ENCODE measurements at places on chromosomes 7 and 10. TPM values are rescaled to one million over a fixed set of nuclear protein-coding genes. Genes with fewer than 3 reads are reported as not detected.

- DNase-seq = no peak
Measured at GRCh38 chr10:74753442-74754211, 72.8 kb upstream of the KAT6B start.

- DNase-seq = no peak
Measured at GRCh38 chr10:31426401-31426800, 107.4 kb downstream of the ZEB1 start.

DNA sequence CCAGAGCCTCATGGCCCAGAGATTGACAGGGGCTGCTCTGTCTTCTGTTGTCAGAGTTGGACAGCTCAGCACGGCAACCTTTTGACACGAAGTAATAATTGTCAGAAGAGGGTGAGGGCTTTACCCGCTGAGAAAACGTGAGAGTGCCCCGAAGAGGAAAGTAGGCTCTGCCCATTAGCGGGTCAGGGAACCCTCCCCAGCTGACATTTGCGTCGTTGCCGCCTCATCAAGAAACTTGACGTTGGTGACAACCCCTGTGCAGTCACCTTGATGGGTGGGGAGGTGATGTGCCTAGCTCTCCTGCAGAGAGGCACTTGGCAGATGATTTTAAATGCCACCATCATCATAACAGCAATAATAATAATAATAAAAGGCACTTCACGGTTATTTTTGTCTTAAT is 202.1 kb downstream of the USP6NL start:
- no peak for DNase-seq

DNA sequence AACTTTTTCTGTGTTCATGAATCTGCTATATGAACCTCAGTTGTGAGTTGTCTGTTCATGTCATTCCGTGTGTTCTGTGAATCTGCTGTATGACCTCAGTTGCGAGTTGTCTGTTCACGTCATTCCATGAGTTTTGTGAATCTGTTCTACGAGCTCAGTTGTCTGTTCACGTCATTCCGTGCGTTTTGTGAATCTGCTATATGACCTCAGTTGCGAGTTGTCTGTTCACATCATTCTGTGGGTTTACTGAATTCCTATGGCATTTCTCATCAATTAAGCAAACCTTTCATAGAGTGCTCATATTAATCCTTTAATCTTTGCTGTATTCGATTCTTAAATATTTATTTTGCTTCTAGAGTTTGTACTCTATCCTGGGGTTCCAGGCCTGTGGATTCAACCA is 150.6 kb downstream of the DIP2C start:
- no peak for DNase-seq

DNA sequence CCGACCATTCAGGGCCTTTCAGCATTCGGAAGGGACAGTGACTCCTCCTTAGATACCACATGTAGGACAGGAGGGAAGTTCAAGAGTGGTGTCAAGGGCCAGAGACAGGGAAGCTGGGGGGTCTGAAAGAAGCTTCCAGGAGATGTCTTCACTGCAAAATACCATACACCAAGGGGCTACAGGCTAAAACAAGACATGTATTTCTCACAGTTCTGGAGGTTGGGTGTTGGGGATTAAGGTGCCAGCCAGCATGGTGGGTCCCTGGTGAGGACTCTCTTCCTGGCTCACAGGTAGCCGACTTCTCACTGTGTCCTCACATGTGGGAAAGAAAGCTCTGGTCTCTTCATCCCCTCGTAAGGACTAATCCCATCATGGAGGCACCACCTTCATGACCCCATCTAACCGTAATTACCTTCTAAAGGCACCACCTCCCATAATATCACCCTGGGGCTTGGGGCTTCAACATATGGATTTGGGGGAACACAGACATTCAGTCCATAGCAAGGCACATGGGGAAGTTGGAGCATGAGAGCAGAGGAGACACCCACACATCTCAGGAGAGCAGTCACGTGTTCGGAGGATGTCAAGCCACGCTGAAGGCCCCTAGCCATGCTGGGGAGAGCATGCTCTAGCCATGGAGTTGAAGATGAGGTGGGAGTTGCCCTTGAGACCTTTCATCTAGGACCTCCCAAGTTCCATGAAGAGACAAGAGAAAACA is 73.9 kb upstream of the GDF10 start:
- DNase-seq = no peak

- no peak for DNase-seq
Measured at GRCh38 chr10:100826031-100826651, 80.8 kb downstream of the PAX2 start.

- DNase-seq = peak; percentile 49
Measured at GRCh38 chr7:119724041-119724792, 548.8 kb upstream of the KCND2 start.

DNA sequence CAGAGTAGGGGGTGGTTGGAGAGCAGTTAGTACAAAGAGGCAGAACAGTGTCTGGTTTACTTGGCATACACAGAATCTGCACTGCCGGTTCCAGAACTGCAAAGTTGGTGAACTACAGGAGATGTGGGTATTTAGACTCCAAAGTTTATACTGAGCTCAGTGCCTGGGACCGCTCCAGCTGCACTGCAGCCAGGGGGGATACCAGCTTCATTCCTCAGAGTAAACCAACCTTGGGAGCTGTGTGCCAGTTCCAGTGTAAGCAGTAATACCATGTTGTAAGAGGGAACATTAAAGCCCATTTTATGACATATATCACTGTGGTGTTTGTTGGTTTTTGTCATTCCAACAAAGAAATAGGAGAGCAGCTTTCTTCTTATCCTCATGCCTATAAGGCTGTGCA is 23.4 kb downstream of the LOXL4 start:
- DNase-seq = no peak

The C10orf67 gene
- 0.36 TPM for total RNA-seq

DNA sequence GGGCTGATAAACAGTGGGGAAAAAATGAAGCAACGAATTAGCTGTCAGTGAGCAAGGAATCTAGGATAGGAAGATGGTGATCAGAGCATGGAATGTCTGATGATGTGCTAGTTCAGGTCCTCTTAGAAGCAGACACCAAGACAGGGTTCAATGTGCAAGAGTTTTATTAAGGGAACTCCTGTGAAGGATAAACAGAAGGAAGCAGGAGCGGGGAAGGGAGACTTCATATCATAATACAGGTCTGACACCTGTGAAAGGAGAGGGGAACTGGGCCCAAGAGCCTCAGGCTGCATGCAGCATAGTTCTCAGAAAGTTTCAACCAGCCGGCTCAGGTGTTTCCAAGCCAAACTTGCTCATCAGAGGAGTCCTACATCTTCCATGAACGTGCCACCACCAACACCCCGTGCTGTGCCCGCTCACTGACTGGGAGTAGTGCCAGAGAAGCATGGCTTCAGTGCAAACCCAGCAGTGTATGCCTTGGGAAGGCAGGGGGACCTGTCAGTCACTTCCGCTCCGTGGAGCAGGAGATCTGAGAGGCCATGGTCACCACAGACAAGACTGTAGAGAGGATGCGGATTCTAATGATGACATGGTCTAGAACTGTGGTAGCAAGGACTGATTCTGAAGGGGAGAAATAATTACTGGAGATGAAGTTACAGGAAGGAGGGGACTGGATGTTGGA is 45.8 kb downstream of the ZNF800 start:
- DNase-seq = no peak

The HILPDA gene
- total RNA-seq = 6.6 TPM

DNA sequence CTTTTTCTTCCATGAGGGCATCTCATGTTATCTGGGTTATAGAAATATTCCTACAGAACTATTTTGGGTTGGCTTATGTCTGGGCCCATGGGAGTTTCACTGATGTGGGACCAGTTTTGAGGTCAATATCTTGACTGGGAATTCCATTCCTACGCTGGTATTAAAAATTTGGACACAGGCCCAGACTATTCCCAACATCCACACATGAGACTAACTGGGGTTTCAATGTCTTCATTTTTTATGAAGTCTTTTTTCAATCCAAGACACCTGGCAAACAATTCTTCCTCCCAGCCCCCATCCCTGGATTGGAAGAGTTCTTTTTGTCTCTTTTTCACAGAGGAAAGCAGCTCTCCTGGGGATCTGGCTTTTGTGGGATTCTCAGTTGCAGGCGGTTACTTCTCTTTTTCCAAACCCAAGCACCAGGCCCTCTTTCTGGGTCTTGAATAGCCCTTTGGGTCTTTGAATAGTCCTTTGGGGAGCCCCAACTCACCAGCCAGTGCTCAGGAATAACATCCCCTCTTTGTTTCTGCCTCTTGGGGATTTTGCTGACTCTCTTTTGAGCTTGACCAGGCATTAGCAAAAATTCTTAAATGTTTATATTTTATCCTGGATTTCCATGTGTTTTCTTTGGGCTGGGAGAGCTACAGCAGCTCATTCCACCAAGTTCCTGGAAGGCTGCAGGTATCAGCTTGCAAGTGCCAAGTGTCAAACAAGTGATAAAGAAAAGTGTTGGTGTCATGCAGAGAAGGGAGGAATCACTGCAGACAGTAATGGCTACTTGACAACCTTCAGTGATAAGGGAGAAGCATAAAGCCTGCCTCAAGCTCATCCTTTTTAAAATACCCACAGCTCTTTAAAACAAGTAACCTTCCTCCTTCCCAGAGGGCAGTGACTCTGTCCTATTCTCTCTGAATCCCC is 234.3 kb downstream of the ADAM12 start:
- DNase-seq = no peak

DNA sequence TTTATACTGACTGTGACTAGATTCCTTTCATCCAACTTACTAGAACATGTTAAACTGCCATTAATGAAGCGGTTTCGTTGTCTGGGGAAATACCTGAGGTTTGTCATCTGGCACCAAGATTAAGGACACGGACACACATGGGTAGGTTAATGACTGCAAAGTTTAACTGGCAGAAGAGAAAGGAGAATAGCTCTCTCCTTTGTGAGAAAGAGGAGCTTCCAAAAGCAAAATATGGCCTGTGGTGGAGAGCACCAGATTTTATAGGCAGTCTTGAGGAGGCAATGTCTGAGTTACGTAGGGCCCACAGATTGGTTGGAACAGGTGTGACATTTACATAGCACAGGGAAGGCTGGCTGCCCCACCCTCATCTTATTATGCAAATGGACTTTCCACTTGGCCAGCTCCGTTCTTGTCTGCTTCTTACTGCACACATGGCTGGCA is 1193.0 kb upstream of the CELF2 start:
- DNase-seq = no peak

The ARID5B gene
- 11.2 TPM for total RNA-seq

The FKBP6 gene
- total RNA-seq = not detected

The CDNF gene
- total RNA-seq = 4.5 TPM

DNA sequence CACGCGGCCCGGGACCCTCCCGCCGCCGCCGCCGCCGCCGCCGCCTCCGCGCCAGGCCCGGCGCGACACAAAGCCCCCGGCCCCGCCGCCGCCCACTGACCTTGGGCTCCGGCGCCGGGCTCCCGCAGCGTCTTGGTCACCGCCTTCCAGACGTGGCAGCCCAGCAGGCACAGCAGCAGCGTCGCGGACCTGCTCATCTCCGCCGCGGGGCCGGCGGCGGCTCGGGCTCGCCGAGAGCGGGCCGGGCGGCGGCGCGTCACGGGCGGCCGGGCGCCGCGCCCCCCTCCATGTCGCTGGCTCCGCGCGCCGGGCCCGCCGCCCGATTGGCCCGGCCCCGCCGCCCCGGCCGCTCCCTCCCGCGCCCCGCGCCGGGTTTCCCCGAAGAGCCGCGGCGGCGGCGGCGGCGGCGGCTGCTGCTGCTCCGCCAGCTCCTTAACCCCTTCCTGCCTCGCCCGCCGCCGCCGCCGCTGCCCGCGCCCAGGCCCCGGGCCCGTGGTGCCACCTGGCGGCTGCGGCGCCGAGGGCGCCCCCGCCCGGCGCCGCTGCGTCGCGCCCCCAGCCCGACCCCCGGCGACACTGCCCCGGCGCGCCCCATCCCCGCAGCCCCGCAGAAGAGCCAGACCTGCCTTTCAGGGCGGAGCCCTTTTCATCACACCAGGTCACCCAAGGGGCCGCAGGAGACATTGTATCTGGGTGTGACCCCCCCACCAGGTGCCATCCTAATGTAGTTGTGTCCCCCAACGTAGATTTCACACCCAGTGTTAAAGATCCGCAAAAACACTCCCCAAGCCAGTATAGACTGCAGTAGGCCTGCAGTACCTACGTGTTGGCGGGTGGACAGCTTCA is at the start of gene FAM171A1:
Gene FAM171A1, minus strand, starts transcription at position 434 of the 846 bp plus-strand sequence. Its CDS starts 237 bp downstream, at position 197.
- peak; percentile 63 for DNase-seq

DNA sequence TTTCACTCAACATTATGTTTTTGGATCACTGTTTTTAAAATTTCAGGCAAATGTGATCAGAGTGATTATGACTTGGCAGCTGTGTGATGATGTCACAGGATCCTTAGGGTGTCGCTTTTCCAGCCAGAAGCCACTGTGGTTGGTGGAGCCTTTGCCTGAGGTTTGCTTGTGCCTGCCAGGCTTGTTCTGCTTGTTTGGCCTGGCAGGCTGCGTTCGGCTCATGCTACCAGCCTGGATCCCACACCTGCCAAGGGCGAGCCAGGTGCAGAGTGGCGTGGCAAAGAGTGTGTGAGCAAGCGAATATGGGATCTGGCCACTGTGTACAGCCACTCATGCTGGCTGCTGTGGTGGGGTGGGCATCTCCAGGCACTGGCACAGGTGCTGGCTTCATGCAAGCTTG is 55.7 kb downstream of the ADK start:
- no peak for DNase-seq

- DNase-seq = peak; percentile 86
Measured at GRCh38 chr10:63465293-63466143, at the start of gene JMJD1C. Gene JMJD1C, minus strand, starts transcription at chr10:63465977. Its CDS starts 315 bp downstream, at chr10:63465662.

DNA sequence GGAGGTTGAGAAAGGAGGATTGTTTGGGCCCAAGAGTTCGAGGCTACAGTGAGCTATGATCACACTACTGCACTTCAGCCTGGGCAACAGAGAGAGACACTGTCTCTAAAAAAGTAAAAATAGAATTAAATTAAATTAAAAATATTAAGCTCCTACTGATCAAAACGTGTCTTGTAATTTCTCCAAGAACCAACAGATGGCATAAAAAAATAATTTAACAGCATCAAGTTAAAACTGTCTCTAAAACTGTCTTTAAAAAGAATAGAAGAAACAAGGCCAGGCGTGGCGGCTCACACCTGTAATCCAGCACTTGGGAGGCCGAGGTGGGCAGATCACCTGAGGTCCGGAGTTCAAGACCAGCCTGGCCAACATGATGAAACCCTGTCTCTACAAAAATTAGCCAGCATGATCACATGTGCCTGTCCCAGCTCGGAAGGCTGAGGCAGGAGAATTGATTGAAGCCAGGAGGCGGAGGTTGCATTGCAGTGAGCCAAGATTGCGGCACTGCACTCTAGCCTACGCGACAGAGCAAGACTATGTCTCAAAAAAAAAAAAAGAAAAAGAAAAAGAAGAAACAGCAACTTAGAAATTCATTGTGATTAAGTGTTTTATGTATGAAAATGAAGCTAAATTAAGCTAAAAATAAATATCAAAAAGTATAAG is 24.5 kb downstream of the MTPAP start:
- DNase-seq = no peak

GRCh38 chr7:69823151-69823744 is 225.0 kb downstream of the AUTS2 start:
- DNase-seq = no peak

GRCh38 chr7:69440976-69441375 is 157.3 kb upstream of the AUTS2 start:
- DNase-seq = no peak

DNA sequence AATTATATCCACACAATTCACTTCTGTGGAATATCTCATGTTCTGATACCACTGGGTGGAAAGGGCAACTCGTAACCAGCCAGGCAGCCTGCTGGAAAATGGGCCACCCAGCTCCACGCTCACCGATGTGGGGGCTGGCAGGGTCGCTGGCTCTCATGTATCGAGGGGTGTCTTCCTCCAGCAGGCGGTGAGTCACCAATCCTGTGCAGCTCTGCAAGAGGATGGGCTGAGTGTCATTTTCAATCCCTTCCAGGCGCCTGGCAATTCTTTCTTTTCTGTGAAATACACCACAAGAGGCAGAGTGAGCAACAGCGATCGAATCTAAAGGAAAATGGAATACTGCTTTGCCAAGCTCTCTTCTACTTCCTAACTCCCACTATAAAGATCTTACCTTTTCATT is 80.1 kb downstream of the SVIL start:
- no peak for DNase-seq

The ARMC3 gene
- total RNA-seq = not detected
